Urinary bladder (tissue), 4 donors: ENCODE measurements at places on chromosomes 6 and 20.

- DNase-seq = no peak
Measured at GRCh38 chr20:23200413-23200812, 114.3 kb upstream of the CD93 start.

DNA sequence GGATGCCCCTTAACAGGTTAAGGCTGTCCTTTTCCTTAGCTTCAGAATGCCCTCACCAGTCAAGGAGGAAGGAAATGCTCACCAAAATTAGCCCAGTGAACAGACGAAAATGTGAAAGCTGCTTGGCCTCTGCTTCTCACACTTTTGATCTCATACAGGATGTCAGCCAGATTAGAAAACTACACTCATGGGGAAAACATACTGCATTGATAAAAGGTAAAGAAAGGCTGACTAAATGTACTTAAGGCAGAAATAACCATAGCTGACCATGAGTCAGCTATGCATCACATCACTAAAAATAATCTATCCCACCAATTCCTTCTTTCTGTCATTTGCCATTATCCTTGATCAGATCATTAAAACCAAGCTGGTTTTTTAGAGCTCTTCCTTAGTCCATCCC is 198.4 kb upstream of the TENT5A start:
- no peak for DNase-seq

DNA sequence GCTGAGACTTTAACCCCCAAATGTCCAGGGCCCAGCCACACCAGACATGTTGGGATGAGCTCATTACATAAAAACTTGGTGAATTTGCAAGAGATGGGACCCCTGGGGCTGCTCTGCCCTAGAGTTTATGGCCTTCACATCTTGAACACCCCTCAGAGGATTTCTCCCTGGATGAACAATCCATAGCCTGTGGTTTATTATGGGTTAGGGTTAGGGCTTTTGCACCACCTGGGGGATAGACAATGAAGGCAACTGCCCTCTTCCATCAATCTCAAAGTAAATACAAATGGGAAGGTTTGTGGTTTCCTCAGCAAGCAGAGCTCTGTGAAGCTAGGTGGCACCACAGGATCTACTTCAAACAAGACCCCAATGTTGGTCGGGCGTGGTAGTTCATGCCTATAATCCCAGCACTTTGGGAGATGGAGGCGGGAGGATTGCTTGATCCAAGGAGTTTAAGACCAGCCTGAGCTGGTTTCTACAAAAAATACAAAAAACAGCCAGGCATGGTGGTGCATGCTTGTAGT is 17.4 kb downstream of the SPINT3 start:
- no peak for DNase-seq

GRCh38 chr20:62606551-62607201 is 35.6 kb upstream of the SLCO4A1 start:
- DNase-seq = no peak

- DNase-seq = no peak
Measured at GRCh38 chr6:18293076-18293904, 29.0 kb upstream of the DEK start.

DNA sequence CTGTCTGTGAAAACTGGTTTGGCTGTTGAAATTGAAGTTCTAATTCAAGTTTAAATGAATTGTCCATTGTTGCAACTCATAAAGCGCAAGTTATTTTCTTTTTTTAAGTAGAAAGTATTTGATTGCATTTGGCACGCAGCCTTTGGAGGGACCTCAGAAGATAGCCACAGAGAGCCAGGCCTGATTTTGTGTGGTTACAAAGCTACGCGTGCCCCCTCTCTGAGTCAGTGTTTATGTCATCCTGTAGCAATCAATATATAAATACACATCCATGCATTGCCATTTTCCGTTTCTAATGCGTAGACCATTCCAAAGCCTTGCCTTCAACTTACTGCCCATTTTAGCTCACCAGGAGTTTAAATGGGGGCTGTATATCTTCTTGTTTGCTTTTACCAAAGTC is 173.2 kb downstream of the TMEM242 start:
- DNase-seq = no peak

DNA sequence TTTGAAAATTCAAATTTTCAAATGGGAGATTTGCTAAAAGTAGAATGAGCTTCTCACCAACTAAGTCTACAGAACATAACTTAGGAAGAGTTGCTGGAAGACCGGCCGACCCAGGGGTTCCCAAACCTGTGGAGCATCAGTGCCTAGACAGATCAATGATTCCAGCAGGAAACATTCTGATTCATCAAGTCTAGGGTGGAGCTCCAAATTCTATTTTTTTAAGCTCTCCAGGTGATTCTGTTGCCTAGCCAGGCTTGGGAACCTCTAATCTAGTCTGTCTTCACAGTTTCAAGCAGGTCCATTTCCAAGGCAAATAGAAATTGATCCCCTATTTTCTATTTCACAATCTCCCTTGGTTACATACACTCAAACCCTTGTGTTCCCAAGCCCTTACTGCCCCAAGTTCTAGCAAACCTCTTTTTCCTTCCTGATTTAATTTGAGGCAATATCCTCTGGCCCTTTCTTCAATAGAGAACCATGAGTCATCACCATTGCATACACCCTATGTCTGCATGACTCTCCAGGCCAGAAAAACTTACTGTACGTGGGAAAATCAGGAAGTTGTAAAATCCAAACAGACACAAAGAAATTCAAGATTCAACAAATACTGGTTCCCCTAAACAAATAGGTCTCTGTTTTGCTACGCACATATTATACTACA is 8.9 kb downstream of the ATXN1 start:
- DNase-seq = no peak

- no peak for DNase-seq
Measured at GRCh38 chr6:135577059-135577538, 79.6 kb upstream of the AHI1 start.

DNA sequence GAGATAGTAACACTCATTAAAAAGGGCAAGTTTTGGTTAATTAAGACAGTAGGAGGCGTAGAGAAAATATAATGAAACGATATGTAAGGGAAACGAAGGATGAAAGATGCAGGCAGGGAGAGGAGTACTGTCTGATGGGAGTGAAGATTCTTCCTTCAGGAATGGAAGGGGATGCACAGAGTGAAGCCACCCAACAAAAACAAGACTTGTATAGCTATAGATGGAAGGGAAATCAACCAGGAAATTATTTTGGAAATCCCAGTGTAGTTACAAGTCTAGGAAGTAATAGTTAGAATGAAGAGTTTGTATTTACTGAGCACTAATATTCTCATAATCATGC is 19.7 kb upstream of the HLA-DRB1 start:
- no peak for DNase-seq

DNA sequence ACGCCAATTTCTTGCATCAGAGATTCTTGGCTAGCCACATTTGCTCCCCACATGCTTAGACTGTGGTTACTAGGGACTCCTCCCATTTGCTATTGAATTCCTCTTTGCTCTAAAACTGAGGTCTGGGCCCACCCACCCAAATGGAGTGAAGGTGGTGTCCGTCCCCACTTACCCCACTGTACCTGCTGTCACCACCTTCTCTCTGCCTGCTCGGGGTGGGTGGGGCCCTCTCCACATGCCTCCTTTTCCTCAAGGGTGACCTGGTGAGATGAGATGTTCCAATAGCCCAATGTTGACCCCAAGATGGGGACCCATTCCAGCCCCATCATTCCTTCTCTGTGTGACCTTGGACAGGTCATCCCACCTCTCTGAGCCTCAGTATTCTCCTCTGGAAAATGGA is 74.6 kb downstream of the GNAS-AS1 start:
- DNase-seq = no peak

DNA sequence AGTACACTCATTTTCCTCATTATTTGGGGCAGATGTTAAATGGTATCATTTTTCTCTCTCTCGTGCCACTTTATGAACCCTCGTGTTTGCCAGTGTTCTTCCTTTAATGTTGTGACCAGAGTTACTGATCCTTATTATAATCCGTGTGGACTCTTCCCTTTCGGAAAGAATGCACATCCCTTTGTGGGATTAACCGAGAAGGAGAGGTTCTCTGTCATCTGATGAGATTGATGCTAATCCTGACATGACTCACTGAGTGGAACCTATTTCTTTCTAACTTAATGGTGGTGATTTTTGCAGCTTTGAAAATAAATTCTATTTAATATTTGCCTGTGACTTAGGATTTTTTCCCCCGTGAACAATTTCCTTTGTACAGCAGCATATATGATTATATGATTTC is 300.0 kb upstream of the MAN1A1 start:
- DNase-seq = no peak

GRCh38 chr6:36127462-36128016 is 2.8 kb upstream of the MAPK13 start:
- no peak for DNase-seq

- DNase-seq = no peak
Measured at GRCh38 chr6:32799168-32799567, 17.6 kb downstream of the HLA-DOB start.

DNA sequence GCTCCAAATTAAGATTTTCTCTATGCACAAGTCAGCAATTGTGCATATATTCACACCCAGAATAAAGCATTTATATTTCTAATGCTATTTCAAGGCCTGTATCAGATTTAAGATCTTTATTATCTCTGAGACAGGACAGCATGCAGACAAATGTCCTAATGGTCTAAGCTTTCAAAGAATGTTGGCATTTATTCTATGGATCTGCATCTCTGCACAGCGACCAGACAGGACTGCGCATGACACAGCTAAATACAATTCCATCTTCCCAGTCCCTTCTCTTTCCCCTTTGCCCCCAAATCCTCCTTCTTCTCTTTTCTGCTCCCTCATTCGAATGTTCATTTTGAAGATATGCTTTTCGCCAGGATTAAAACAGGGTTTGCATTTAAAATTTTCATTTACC is 478.5 kb downstream of the PKHD1 start:
- DNase-seq = no peak

DNA sequence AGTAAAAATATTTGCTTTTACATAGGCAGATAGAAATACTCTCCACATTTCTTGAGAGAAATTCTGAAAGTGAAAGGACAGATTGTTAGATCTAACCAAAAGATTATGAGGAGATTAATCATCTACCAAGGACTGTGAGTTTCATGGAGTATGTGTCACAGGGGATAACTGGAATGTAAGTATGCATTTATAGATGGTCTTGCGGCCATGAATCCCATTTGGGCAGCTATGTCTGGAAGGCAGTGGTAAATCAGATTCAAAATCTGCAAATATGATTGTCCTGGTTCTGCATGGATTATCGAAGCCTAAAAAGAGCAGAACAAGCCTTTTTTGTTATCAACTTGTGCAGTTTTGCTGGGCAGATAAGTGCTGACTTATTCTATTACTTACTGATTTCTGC is 293.8 kb downstream of the RFPL4B start:
- DNase-seq = no peak
